ENCODE measurements at places on chromosomes 3 and 15. TPM values are rescaled to one million over a fixed set of nuclear protein-coding genes. Genes with fewer than 3 reads are reported as not detected.

Gene TUSC7
- total RNA-seq, result not detected

Gene MOBP
- total RNA-seq, result not detected

Gene TMEM40
- 4.4 TPM for total RNA-seq

Gene HACL1
- 35.8 TPM for total RNA-seq

Gene ITIH1
- not detected for total RNA-seq

Gene CHRNA3
- not detected for total RNA-seq

Gene DUOXA2
- not detected for total RNA-seq

Gene C3orf85
- not detected for total RNA-seq

Gene CSPG5
- not detected for total RNA-seq

Gene KCNAB1
- total RNA-seq, result 0.17 TPM

Gene EXD1
- total RNA-seq, result not detected

Gene CTDSPL2
- total RNA-seq, result 81.8 TPM

Gene SCN11A
- total RNA-seq, result not detected

Gene SLC22A13
- total RNA-seq, result 0.76 TPM

Gene CYP19A1
- 0.52 TPM for total RNA-seq

Gene C15orf40
- total RNA-seq, result 20.0 TPM

Gene LTF
- total RNA-seq, result not detected

Gene SLC2A2
- total RNA-seq, result not detected

Gene APBA2
- 13.9 TPM for total RNA-seq

Data from CD4-positive, CD25-positive, alpha-beta regulatory T cell (primary cell).